Esophagus squamous epithelium (tissue), 5 donors: ENCODE measurements at places on chromosomes 11 and 22.

DNA sequence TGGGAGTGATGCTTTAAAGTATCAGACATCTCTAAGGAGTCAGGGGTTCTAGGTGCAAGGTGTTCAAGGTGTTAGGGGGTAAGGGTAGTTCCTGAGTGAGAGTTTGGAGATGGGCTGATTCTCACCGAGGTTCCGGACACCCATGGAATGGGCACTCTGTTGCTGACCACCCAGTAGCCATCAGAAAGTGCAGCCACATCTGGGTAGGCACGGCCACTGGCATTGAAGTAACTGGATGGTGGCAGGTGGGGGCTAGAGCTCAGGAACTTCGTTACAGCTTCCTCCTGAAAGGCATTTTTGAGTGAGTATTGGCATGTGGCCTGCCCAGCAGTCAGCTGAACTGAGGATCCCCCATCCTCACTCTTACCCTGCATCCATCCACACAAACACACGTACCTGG is 3.0 kb upstream of the TAF10 start:
- no peak for DNase-seq

GRCh38 chr22:39170825-39171622 is 18.5 kb upstream of the CBX7 start:
- DNase-seq: no peak

GRCh38 chr22:47613606-47614350 is 851.3 kb downstream of the TBC1D22A start:
- no peak for DNase-seq

DNA sequence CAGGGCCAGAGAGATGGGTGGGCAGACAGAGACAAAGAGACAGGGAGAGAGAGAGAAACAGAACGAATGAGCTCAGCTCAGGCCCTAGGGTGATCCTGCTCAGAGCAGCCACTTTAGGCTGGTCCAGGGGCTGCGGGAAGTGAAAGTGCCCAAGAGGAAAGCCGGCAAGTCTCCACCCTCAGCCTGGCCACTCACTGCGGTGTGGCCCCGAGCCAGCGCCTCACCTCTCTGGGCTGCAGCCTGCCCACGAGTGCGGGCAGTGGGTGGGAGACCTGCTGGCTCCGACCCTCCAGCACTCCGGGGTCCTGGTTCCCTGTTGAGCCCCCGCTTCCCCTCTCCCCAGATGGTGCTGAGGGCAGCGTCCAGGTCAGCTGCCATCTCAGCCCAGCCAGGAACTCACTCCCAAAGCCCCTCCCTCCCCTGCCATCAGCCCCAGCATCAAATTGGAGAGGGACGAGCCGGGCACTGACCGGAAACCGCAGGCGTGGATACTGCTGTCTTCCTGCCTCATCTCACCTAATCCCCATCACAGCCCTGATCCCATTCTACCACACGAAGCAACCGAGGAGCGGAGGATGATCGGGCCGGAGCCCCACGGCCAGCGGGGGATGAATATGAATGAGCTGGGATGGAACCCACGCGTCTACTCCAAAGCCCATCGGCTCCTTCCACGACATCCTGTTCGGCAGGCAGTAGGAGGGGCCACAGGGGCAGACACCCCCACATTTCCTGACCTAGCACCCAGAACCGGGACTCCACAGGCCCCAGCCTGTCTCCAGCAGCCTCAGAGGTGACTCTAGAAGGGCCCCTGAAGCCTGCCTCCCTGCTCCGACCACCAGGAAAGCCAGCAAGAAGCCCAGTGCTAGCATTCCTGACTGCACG is 16.9 kb downstream of the ELFN2 start:
- DNase-seq: no peak

GRCh38 chr11:124329787-124330478 is 9.9 kb upstream of the OR8D2 start:
- DNase-seq: no peak

- DNase-seq: no peak
Measured at GRCh38 chr11:116935514-116935913, 98.1 kb upstream of the APOA1 start.

DNA sequence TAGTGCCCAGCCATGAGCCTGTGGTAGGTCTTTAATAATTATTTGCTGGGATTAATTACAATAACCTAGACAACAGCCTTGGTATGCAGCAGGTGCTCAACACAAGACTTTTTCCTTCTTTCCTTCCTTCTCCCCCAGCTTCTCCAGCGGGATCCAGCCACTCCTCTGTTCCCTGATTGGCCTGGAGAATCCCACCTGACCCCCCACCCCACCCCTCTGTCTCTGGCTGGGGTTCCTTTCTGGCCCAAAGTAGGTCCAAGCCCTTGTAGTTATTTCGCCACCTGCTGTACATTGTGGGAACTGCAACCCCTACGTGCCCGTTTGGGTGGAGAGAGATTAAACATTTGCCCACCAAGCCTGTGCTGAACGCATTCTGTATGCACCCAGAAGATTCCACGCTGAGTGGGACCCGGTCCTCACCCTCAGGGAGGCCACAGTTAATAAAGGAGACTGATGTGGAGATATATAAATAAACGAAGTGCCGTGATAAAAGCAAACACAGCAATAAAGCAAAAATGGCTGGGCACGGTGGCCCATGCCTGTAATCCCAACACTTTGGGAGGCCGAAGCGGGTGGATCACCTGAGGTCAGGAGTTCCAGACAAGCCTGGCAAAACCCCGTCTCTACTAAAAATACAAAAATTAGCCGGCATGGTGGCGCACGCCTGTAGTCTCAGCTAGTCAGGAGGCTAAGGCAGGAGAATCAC is 32.1 kb upstream of the DGKZ start:
- DNase-seq: no peak

DNA sequence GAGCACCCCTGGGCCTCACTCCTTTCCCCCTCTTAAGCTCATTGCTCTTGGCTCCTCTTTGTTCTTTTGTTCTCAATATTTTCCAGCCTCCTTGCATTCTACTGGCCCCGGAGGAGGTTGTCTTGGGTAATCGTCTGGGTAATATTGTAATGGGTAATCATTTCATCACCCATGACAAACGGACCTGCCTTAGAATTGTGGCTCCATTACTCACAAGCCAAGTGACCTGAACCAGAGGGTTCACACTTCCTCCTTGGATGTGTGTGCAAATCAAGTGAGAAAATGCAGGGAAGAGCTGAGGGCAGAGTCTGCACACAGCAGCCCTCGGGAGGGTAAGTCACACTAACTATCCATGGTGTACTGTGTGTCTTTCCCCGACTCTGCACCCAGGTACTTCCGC is 305.0 kb downstream of the BUD13 start:
- DNase-seq: no peak

DNA sequence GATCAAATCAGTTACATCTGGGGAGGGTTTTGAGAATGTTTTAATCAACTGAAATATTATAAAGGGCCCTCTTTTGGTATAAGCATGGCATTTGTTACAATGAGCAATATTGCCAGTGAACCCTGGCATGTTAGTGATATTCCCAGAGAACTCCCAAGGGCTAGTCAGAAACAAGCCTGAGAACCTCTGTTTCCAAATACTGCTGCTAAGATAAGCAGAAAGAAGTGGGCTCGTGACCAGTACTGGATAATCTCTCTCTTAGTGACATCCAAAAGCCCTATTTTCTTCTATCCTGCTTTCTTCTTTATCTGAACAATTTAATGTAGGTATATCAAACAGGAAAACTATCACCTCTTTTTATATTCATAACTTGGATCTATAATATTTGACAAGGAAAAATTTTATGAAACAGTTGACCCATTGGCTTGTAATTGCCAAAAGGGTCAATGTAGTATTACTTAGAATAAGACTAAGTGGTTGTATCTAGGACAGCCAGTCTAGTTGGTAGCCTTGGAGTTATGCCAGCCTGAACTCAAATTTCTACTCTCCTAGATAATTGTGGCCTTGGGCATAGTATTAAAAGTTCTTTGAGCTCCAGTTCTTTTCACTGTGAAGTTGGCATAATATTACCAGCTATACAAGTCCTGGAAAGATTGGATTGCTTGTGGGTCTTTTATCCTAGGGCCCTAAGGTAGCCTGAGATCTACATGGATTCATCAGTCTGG is 15.7 kb downstream of the CAT start:
- DNase-seq: no peak

DNA sequence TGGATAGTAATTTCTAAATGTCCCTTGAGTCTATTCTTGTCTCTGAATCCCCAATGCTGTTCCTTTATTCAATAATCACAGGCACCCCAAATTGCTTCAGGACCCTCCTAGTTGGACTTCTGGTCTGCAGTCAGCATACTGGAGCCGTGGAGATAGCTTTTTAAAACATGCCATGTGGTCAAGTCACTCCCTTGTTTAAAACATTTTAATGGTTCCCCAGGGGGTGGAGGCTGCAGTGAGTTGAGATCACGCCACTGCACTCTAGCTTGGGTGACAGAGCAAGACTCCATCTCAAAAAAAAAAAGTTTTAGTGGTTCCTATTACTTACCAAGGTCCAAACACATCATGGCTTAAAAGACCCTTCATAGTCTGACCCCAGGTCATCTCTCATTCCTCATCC is 220.3 kb downstream of the ADAMTS15 start:
- no peak for DNase-seq

DNA sequence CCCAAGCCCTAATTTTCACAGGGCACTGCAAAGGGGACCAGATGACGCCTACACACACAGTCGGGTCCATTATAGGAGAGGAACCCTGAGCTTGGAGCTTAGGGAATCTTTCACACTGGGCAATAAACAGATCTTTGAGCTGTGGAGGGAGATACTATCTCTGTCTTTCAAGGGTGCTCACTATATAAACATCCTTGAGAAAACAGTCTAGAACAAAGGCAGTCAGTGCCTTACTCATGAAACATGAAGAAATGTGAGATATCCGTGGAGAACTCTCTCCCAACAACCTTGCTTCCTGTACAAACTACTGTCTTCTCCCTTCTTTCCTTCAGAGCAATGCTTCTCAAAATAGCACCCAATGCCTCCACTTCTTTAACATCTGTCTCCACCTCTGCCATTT is 109.0 kb upstream of the APOA1 start:
- DNase-seq: no peak

DNA sequence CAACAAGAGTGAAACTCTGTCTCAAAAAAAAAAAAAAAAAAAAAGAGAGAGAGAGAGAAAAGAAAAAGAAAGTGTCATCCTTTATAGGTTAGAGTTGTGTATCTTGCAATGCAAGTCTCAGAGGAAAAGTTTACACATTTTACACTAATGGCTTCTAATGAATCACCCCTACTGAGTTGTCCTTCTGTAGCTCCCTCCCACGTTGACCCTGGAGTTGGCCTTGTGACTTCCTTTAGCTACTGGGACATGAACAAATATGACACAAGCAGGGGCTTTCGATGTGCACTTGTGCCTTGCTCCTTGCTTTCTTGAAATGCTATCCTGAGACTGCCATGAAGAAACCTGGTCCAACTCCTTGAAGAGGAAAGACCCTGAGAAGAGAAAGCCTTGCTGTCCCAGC is 2.4 kb upstream of the SMCO4 start:
- no peak for DNase-seq

GRCh38 chr22:37077802-37078448 is 26.4 kb downstream of the KCTD17 start:
- DNase-seq: no peak

DNA sequence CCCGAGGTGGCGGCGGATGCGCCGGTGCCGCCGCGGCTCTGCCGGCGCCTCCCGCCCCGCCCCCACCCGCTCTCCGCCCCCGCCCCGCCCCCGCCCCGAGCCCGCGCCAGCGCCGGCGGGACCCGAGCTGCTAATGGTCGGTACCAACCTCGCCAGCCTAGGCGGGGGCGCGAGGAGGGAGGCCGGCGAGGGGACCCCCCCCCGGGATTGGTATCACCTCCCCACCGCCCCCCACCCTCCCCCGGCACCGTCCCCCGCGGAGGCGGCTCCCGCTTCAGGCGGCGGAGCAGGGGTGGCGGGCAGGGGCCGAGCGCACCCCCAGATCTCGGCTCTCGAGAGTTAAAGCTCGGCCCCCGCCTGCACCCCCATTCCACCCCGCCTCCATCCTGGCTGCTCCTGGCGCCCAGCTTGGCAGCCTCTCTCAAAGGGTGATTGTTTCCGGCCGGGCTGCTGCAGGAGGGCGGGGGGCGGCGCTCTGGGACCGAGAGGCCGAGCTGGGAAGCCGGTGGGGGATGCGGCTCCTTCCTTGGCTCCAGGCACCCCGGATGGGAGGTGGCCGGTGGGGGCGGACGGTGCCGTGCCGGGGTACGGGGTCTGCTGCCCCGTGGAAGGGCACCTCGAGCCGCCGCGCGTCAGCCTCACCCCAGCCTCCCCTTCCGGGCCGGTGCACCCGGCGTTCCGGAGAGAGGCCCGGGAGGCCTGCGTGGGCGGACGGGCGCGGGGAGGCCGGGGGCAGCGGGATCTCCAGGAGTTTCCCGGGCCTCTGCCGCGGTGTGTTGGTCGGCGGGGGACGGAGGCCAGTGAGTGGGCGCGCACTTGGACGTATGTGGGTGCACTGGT is at the start of gene B3GAT1:
Gene B3GAT1 (minus strand): TSS at position 40 of the 840 bp plus-strand sequence. CDS start 24,583 bp downstream, outside the sequence.
- no peak for DNase-seq

DNA sequence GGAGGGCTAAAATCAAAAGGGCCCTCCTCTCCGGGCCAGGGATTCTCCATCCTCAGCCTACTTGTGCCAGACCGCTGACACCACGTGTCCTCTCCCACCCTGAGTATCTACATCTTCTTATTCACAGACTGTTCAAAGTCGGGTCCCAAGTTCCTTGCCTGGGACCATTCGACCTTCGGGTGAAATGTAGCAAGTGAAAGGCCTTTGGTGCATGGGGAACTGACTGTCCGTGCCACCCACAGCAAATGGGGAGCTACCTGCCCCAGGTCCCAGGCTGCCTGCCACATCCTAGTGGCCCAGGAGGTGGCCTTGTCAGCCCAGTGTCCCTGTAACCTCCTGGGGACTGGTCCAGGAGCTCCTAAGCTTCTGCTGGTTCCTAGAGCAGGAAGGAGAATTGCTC is 67.3 kb downstream of the RTL6 start:
- no peak for DNase-seq

DNA sequence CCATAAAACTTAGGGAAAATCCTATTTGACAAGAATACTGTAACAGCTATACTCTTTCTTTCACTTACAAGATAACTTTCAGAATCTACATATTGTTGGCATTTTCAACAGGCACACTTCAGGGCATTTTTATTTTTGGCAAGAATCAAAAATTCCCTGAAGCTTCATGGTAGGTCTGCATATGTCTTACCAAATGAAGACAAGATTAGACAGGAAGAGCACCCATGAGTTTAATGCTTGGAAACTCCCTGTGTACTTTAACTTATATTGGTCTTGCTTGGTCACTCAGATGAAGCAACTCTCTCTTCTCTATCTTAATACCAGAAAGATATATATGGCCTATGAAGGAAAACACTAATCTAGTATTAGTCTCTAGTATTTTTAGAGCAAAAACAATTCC is 137.7 kb downstream of the ATG16L2 start:
- DNase-seq: no peak

GRCh38 chr11:130997278-130997677 is 81.0 kb upstream of the SNX19 start:
- no peak for DNase-seq

- DNase-seq: no peak
Measured at GRCh38 chr11:130247319-130247718, 67.4 kb downstream of the ZBTB44 start.
